ENCODE measurements at places on chromosomes 2 and 18.

DNA sequence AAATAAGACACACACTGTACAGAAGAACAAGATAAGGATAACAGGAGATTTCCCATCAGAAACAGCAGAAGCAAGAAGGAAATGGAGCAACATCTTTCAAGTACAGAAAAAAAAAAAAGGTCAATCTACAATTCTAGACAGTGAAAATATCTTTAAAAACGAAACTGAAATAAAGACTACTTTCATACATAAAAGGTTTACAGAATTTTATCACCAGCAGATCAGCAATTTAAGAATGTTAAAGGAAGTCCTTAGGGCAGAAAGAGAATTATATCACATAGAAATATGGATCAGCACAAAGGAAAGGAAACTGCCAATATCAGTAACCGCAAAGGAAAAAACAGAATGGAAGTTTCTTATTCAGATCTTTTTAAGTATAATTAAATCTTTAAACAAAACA, 931.0 kb downstream of the EPHA4 start:
- no peak for DNase-seq

- no peak for DNase-seq
Observed at GRCh38 chr18:80056095-80056494, 21.9 kb downstream of the RBFA start.

- DNase-seq = no peak
Observed at GRCh38 chr18:55795101-55795669, 207.2 kb upstream of the TCF4 start.

DNA sequence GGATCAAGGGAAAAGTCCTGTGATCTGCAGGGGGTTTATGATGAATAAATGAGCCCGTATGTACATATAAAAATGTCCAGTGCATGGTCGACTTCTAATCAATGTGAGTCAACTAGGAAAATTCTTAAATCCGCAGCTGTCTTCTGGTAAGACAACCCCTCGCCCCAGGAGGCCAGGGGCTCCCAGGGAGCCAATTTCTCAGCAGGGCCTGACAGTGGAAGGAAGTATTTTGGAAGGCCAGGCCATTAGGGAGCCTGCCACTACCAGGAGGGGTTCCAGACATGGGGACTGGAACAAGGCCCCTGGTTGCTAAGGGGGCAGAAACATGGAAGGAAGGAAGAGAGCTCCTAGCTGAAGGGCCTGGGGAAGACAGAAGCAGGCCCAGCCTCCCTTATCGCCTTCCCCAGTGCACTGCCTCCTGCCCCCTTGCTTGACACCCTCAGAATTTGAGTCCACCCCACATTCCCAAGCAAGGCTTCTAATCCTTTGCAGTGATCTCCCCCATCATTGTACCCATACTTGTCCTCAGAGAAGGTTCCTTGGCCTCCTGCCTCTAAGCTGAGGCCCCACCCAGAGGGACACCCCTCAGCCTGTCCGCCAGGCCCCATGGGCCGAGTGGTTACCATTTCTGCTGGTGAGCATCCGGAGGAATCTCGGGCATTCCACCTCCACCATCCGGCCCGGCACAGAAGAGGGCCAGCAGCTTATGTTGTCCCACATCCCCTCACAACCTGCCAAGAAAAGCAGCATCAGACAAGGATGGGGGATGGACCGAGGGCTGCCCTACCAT, 45.9 kb downstream of the SCTR start:
- no peak for DNase-seq

GRCh38 chr2:174738841-174739240, 25.4 kb downstream of the CHRNA1 start:
- no peak for DNase-seq

GRCh38 chr2:1862608-1863280, 118.4 kb upstream of the PXDN start:
- DNase-seq = no peak

GRCh38 chr2:85011747-85012146, 40.8 kb downstream of the KCMF1 start:
- no peak for DNase-seq

GRCh38 chr18:78979056-78979729, 425 bp upstream of the SALL3 start:
- DNase-seq = no peak

GRCh38 chr2:9699139-9700108, 68.6 kb upstream of the YWHAQ start:
- no peak for DNase-seq

GRCh38 chr2:120670371-120670770, 65.3 kb upstream of the GLI2 start:
- no peak for DNase-seq

DNA sequence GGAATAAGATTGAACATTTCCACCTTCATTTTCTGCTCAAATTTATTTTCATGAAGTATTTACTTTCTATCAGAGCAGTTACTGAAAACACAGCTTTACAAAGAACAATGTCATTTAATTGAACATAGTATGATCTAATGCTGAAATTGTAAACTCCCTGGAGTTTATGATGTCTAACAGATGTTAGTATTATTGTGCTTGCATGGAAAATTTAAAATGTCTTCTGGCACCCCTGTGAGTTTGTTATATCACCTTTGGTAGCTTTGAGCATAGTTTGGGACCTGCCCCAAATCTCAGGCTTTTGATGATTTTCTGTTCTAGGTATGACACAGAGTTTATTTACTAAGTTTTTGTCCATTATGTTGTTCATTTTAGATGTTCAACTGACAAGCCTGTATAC, 28.1 kb downstream of the FAM171B start:
- no peak for DNase-seq

GRCh38 chr2:203841654-203842053, 25.9 kb upstream of the CTLA4 start:
- no peak for DNase-seq

GRCh38 chr2:36478999-36479398, 119.0 kb downstream of the FEZ2 start:
- DNase-seq = no peak

GRCh38 chr2:100702438-100703109, 117.4 kb upstream of the NPAS2 start:
- DNase-seq = no peak

GRCh38 chr2:113138428-113139322, 11.3 kb downstream of the IL1RN start:
- peak; percentile 53 for DNase-seq

- no peak for DNase-seq
Observed at GRCh38 chr2:31397094-31397493, 17.4 kb downstream of the XDH start.

DNA sequence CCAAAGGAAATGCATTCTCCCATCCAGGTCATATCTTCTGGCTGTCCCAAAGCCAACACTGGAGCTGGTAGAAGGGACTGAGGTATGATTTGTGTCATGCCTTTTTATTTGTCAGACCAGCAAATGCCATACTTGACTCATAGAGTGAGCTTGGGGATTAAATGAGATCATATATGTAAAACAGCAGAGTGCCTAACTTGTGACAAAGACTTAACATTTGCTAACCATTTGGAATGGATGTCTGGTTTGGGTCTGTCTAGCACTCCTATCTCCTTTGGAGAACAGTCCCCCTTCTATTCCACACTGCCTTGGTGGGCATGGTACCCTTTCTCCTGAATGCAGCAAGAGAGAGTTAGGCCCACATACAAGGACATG, 128.5 kb upstream of the LGALSL start:
- no peak for DNase-seq

DNA sequence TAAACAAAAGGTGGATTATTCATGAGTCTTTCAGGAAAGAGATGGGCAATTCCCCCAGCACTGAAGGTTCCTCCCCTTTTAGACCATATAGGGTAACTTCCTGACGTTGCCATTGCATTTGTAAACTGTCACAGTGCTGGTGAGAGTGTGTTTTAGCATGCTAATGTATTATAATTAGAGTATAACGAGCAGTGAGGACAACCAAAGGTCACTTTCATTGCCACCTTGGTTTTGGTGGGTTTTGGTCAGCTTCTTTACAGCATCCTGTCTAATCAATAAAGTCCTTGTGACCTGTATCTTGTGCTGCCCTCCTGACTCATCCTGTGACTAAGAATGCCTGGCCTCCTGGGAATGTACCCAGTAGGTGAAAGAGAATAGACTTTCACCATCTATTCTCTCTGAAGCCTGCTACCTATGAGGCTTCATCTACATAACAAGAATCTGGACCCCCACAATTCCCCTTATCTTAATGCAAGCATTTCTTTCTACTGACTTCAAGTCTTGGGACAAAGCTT, 148.7 kb downstream of the CABLES1 start:
- no peak for DNase-seq

DNA sequence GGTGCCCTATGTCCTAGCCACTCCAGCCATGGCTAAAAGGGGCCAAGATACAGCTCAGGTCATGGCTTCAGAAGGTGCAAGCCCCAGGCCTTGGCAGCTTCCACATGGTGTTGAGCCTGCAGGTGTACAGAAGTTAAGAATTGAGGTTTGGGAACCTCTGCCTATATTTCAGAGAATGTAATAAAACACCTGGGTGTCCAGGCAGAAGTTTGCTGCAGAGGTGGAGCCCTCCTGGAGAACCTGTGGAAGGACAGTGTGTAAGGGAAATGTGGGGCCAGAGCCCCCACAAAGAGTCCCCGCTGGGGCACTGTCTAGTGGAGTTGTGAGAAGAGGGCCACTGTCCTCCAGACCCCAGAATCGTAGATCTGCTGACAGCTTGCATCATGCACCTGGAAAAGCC, 74.1 kb downstream of the SMIM21 start:
- DNase-seq = no peak

GRCh38 chr2:236176417-236176816, 8.2 kb upstream of the GBX2 start:
- no peak for DNase-seq

GRCh38 chr2:162057426-162057825, 16.6 kb downstream of the DPP4 start:
- no peak for DNase-seq

DNA sequence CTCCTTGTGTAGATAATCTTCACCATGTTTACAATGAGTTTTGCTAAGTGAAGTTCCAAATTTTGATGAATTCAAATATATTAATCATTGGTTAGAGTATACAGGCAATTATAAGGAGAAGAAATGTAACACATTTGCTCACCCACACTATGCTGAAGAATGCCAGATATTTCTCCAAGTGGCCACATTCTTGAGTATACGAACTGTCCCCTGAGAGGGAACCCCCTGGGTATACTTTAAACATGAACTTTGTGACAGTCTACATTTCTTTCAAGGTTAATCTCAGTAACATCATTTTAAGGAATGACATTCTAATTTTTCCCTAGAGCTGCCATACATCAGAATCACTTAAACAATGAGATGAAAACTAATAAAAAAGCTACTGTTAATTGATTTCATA, 39.8 kb upstream of the CDKL4 start:
- DNase-seq = no peak

DNA sequence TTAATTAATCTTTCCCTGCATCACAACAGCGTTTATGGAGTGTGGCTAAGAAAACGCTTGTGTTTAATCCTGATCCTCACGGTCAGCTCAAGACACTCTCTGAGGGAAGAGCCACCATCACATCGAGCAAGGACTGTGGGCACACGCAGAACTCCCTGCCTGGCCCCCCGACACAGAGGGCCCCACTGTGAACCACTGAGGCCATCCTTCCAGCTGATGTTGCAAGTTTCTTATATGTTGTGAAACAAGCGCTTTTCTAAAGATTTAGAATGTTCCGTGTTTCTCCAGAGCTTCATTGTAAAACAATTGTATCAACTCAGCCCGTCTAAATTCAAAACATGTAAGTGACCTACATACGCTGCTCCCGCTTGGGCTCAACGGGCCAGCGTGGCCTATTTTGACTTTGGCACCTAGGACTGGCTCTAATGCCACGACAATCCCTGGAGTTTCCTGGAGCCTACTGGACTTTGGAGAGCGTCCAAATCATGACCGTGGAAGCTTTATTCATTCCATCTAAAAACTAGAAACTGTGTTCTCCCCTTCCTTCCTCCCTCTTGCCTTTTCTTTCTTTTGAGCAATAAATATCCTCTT, 34.9 kb downstream of the SERPINE2 start:
- DNase-seq = no peak

- DNase-seq = no peak
Observed at GRCh38 chr2:83595121-83595690, 863.9 kb downstream of the SUCLG1 start.

- DNase-seq = peak; percentile 16
Observed at GRCh38 chr2:207474863-207475485, 54.8 kb upstream of the CREB1 start.

GRCh38 chr2:215982465-215982875, 30.9 kb downstream of the MREG start:
- DNase-seq = no peak

DNA sequence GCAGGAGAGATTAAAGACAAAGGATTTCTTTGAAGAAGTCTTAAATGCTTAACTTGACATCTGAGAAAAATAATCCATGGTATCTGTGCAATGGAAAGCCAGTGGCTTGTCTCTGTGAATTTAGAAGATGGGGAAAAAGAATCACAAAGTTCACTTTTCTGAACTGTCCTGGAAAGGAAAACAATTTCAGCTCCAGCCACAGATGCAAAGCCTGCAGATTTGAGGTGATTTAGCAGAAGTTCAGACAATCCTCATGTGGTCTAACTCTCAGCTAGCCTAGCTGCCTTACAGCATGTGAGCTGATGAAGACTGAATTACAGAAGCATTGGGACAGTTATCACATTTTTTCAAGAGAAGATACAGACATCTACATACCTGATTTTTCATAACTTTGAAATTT, 126.7 kb upstream of the ITGB6 start:
- no peak for DNase-seq

DNA sequence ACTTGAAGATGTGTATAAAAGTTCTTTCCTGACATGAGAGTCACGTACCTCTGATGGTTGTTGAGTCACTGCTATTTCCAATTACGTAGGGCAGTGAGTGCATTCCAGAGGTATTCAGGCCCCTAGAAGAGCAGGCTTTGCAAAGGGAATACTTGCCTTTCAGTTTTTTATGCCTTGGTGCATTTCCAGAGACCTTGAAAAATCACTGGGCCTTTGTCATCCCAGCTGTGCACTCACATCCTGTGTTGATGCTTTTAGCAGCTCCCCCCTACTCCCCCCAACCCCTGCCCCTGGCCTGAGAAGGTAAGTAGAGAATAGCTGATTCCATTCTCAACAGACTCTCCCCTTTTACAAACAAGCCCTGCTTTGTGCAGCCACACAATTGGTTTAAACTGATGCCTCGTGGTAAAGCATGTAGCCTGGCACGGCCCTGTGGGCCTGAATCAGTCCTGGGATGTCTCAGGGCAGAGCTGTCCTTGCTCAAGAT, 174.2 kb downstream of the PRPF40A start:
- no peak for DNase-seq
